Stimulated activated CD4-positive, alpha-beta T cell treated with anti-CD3 and anti-CD28 coated beads, Interleukin-2, amount 100 ng/mL, for 24 hours (primary cell): ENCODE measurements at places on chromosomes 2 and 18.

- DNase-seq: no peak
Observed at GRCh38 chr18:67771271-67771670, 254.8 kb upstream of the DSEL start.

GRCh38 chr18:79502782-79503181 lies 107.1 kb downstream of the NFATC1 start:
- peak; percentile 11 for DNase-seq

DNA sequence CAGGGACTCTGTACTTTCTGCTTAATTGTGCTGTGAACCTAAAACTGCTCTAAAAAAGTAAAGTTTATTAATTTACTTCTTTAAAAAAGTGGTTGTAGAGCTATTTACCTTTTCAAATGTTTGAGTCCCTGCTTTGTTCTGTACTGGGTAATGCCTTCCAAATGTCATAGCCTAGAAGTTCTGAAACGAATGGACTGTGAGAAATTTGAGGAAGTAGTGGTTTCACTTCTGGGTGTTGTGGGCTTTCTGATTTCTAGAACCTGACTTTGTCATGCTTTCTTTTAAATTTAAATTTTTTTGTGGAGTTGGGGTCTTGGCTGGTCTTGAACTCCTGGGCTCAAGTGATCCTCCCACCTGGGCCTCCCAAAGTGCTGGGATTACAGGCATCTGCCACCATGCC lies 44.6 kb downstream of the SMAD4 start:
- DNase-seq: no peak

- DNase-seq: no peak
Observed at GRCh38 chr2:125371867-125372266, 1284.1 kb upstream of the GYPC start.
